ENCODE measurements at places on chromosomes 5 and 9.

- H3K4me1 ChIP-seq: peaks cover 58% of the 10 kb centered on the region
- H3K4me3 ChIP-seq: no peak overlapping the region
- H3K36me3 ChIP-seq: peaks cover 11% of the 10 kb centered on the region
- H3K27ac ChIP-seq: peak overlapping the region; percentile 78
- no peak for DNase-seq
These were observed 3.0 kb upstream of the TUBB4B start for GRCh38 chr9:137237759-137238726.

DNA sequence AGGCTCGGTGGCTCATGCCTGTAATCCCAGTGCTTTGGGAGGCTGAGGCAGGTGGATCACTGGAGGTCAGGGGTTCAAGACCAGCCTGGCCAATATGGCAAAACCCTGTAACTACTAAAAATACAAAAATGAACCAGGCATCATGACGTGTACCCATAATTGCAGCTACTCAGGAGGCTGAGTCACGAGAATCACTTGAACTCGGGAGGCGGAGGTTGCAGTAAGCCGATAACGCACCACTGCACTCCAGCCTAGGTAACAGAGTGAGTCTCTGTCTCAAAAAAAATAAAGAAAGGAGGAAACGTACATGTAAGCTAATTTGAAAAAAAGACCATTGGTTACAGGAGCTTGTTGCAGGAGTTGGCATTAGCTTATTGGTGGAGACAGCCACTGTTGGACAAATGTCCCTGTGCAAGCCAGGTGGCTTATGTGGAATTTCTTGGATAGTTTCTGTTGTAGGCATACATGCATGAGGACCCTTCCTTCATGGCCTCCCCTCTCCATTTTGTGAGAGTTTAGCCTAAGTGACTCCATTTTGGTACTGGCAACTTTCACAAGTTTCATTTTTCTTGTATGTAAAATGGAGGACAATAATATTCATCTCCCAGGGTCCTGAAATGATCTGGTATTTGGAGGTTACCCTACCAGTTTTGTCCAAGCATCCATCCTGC lies 16.8 kb upstream of the RAB14 start:
- no peak overlapping the region for H3K4me3 ChIP-seq
- H3K36me3 ChIP-seq: no peaks in the 10 kb centered on the region
- no peaks in the 10 kb centered on the region for H3K27me3 ChIP-seq
- no peak overlapping the region for H3K27ac ChIP-seq
- no peak for DNase-seq

GRCh38 chr5:1950708-1951103 lies 68.0 kb upstream of the IRX4 start:
- no peak overlapping the region for H3K27ac ChIP-seq
- no peak for DNase-seq
- H3K4me1 ChIP-seq: peaks cover 17% of the 10 kb centered on the region
- no peaks in the 10 kb centered on the region for H3K27me3 ChIP-seq
- H3K36me3 ChIP-seq: no peaks in the 10 kb centered on the region

- peaks cover 25% of the 10 kb centered on the region for H3K4me1 ChIP-seq
- DNase-seq: no peak
- H3K4me3 ChIP-seq: peak overlapping the region; percentile 79
- H3K36me3 ChIP-seq: peaks cover 63% of the 10 kb centered on the region
- peak overlapping the region; percentile 87 for H3K27ac ChIP-seq
These were observed 795 bp upstream of the STOML2 start for GRCh38 chr9:35103660-35104191.

GRCh38 chr9:129383019-129383560 lies 205.0 kb upstream of the IER5L start:
- H3K4me1 ChIP-seq: peaks cover 18% of the 10 kb centered on the region
- DNase-seq: peak; percentile 86
- H3K4me3 ChIP-seq: peak overlapping the region; percentile 74
- no peaks in the 10 kb centered on the region for H3K27me3 ChIP-seq
- H3K36me3 ChIP-seq: no peaks in the 10 kb centered on the region

DNA sequence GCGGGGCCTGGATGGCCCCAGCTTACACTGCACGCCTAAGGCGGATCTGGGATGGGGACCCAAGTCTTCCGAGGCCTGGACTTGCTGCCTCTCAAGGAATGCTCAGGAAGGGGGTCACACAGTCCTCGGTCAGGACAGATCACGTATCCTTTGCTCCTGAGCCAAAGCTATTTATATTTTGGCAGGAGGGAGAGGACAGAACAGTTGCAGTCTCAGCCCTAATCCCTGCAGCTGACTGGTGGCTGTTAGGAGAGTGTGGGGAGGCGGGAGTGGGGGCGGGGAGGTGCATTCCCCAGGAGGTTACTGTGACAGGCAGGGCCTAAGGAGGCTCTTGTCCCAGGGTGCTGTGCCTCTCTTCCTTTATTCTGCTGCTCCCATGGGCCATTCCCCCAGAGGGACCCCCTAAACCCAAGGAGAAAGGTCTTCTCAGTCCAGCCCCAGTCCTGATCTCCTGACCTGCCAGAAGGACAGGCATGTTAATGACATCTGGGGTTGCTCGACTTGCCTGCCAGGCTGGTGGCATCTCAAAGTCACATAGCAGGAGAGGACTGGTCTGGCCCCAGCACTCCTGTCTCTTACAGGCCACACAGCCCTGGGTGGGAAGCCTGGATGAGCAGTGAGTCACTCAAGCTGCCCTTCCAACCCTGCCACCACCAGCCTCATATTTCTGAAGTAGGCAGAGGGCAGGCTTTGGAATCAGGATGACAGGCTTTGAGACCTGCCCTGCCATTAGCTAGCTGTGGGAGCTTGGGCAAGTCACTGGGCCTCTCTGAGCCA lies 51.9 kb downstream of the COL27A1 start:
- H3K4me3 ChIP-seq: no peak overlapping the region
- peaks cover 7% of the 10 kb centered on the region for H3K36me3 ChIP-seq
- no peak overlapping the region for H3K27ac ChIP-seq
- DNase-seq: no peak

DNA sequence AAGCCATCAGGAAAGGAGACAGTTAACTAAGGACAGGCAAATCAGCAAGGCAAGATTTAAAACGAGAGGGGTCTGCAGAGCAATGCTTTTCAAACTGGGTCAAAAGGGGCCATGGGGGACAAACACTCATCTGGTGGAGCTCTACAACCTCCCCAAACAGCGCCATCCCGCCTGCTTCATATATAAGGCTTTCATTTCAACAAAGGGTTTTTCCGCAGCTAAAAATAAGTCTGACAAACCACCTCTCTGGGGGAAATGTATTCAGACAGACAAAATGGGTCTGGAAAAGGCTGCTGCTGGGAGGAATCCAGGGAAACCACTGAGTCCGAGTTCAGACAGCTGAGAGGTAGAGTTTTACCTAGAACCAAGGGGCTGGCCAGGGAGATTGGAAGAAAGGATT lies 8.3 kb upstream of the SEPTIN8 start:
- no peaks in the 10 kb centered on the region for H3K36me3 ChIP-seq
- no peaks in the 10 kb centered on the region for H3K27me3 ChIP-seq
- no peak overlapping the region for H3K4me3 ChIP-seq
- peak; percentile 34 for DNase-seq
- no peaks in the 10 kb centered on the region for H3K4me1 ChIP-seq

DNA sequence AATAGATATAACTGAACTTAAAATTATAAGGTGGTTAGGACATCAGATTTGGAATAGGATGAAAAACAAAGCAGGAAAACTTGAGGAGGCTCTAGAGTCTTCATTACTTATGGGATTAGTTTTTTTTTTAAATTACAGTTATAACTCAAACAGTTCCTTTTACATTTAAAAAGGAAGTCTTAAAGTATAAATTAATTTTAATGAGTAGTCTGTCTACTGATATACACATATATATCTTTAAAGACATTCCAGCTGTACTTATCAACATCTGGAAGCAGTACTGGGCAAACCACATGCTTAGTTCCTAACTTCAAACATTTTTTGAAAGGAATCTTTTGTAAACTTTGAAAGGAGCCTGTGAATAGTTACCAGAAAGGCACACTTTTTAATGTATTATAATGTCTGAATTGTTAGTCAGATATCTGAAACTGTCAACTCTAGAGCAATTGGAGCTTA lies 6.0 kb downstream of the ACTBL2 start:
- H3K27ac ChIP-seq: no peak overlapping the region
- no peak overlapping the region for H3K4me3 ChIP-seq
- no peaks in the 10 kb centered on the region for H3K4me1 ChIP-seq
- no peak for DNase-seq

- H3K4me1 ChIP-seq: peaks cover 16% of the 10 kb centered on the region
- no peak for DNase-seq
- peak within 1 kb of the TSS; percentile 91 for H3K4me3 ChIP-seq
- H3K27ac ChIP-seq: peak within 1 kb of the TSS; percentile 81
These were observed at the start of gene PKN3 for GRCh38 chr9:128702445-128702948. Gene PKN3 (plus strand): TSS chr9:128702503. CDS start chr9:128702916, 413 bp downstream.
